Stimulated activated CD8-positive, alpha-beta memory T cell treated with anti-CD3 and anti-CD28 coated beads, Interleukin-4, amount 100 ng/mL, for 1 hour (primary cell): ENCODE measurements at places on chromosomes 2 and 18.

- no peak for DNase-seq
Observed at GRCh38 chr2:212970132-212970531, 181.3 kb downstream of the IKZF2 start.

GRCh38 chr18:39761273-39761672 lies 2193.8 kb upstream of the PIK3C3 start:
- no peak for DNase-seq

DNA sequence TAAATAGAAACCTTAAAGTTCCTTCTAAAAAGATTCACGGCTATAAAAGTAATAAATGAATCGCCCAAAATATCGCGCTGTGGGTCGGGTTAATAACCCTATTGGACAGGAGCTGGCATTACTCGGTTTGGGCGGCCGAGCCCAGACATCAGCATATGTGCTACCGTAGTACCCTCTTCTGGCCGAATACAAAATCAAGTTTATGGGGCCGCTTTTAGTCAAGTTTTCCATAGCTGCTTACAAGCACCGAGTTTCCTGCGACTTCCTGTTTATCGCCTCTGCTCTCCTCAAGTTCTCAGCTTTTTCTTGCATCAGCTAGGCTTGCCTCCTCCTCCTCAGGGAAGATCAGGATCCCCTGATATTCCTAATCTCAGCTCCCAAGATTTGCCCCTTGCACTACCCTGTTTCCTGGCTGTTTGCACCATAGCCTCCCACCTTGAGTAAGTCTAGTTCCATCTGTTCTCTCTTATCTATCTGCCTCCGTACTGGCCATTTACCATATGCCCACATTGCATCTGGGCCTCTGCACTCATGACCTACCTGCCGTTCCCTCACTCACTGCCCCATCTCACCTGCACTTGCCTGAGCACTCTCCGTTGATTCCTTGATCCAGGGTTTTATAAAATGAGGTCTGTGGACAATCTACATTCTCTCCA lies 56.1 kb downstream of the SLC35F5 start:
- no peak for DNase-seq

- DNase-seq: no peak
Observed at GRCh38 chr2:217593732-217594131, 409.1 kb downstream of the TNS1 start.

GRCh38 chr2:158497486-158497885 lies 40.7 kb downstream of the PKP4 start:
- DNase-seq: no peak

DNA sequence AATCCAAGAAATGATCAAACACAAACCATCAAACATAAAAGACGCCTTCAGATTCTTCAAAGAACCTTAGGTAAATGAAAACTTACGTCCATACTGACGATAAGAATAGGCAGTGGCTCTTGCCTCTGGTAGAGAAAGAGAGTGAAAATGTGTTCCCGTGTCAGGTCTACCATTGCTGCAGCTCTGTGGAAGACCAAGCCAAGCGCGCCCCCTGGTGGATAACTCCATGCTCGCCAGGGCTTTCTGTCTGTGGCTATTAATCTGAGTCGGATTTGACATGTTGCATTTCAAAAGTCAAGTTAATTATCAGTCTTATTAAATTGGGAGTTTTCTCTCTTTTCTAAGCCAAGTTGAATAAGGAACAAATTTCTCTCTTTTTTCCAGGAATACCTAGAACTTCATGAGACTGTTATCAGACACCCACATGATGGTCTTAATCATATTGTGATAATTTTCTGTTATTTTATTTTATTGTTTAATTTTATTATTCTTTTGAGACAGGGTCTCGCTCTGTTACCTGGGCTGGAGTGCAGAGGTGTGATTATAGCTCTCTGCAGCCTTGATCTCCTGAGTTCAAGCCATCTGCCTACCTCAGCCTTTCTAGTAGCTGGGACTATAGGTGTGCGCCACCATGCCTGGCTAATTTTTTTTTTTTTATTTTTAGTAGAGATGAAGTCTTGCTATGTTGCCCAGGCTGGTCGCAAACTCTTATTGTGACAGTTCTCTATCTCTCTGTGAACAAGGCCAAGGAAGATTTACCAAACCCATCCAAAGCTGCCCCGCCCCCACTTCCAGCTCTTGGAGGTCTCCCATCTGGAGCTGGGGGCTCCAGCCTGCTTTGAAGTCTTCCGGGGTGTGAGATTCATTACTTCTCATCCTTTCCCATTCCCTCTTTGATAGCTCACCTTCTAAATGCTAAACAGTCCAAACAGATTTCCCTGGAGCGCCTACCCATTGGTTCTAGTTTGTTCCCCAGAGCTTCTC lies 15.8 kb upstream of the ZAP70 start:
- peak; percentile 90 for DNase-seq

DNA sequence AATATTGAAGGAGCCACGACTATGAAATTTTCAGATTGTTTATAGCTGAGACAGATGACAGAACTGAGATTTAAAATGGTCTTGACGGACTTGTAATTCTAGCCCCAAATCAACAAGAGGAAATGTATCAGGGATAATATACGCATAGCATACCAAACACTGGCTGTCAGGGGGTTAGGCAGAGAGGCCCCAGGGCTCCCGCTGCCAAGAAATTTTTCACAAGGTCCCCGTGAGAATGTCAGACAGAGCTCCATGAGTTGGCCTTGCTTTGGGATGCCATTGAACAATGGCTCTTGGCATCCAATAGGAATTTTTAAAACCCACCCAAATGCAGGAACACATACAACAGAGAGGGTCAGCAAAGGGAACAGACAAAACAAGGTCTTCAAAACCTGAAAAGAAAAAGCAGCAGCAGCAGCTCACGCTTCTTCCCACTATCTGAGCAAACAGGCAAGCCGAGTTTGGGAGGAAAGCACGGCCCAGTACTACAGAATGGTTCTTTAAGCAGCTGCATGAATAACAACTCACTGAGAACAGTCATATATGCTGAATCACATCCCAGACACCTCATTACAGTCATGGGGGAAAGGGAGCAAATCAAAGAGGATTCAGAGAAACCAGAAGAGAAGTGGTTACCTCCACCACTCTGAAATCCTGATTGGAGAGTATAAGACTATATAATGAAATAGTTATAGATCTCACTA lies 445.6 kb downstream of the RND3 start:
- no peak for DNase-seq

DNA sequence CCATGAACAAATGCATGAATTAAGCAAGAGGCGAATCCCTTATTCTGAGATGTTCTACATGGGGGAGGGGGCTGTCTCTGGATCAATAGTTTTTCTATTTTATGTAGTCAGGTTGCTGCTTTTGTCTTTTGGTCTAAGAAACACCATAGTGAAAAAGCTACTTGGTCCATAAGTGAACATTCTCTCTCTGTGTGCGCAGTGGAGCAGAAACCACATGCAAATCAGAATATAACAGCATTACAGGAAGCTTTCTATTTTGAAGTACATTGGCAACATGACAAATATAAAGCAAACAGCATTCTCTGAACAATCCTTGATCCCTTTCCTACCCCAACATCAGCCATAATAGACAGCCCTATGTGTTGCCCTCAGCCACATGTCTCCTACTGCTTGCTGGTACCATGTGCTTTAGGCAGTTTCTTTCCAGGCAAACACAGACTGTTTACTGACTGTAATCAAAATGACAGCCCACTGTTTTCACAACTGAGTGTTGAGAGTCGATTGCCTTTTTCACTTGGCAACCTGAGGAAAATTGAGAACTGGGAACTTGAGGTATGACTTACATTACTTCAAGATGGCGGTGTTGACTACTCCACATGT lies 10.6 kb downstream of the SCN3A start:
- no peak for DNase-seq
